Jurkat, Clone E6-1 (cell line): ENCODE measurements at places on chromosomes 5 and 9.

- DNase-seq, result no peak
These were observed at the start of gene RASGRF2 for GRCh38 chr5:80959768-80960442. RASGRF2 (plus strand) TSS chr5:80960363; CDS start chr5:80960739, 376 bp downstream.

GRCh38 chr5:159911349-159911748 is 4.9 kb upstream of the ADRA1B start:
- no peak for DNase-seq

- DNase-seq, result no peak
These were observed 56.7 kb upstream of the CARTPT start for GRCh38 chr5:71662381-71662780.

DNA sequence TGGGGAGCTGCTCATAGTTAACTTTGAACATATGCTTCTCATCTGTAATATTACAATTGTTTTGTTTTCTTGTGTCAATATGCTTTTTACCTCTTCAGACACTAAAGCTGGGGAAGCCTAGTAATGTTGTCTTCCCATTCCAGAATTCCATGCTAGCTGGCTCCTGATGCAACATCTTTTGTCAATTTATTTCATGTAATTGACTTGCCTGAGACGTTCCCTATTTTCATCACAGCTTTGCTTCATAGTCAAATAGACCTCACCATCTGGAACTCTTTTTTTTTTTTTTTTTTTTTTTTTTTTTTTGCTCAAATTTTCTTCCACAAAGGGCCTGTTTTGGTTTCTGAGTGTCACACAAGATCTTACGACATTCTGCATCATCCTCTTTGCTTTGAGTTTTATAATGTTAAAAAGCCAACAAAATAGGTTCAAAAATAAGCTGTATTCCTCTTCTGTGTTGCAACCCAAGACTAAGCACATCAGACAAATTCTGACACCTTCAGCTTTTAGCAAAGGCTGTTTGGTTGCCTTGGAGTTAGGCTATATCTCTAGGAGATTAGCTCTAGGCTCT is 235.2 kb downstream of the NR3C1 start:
- DNase-seq, result no peak

GRCh38 chr5:137462265-137462590 is 36.9 kb downstream of the SPOCK1 start:
- no peak for DNase-seq

DNA sequence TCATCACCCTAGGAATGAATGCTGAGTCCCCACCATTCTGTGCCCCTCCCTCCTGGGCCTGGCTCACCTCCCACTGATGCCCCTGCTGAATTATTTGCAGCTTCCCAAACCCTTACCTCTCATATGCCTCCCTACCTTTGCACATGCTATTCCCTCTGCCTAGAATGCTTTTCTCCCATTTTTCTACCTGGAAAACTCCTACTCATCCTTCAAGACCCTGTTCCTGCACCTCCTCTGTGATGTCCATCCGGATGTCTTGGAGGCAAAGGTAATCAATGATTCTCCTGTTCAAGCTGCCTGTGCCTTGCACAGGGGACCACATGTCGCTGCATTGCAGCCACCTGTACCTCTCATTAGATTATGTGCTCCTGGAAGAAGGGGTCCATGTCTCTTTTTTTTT is 104.8 kb upstream of the LMX1B start:
- DNase-seq, result no peak

DNA sequence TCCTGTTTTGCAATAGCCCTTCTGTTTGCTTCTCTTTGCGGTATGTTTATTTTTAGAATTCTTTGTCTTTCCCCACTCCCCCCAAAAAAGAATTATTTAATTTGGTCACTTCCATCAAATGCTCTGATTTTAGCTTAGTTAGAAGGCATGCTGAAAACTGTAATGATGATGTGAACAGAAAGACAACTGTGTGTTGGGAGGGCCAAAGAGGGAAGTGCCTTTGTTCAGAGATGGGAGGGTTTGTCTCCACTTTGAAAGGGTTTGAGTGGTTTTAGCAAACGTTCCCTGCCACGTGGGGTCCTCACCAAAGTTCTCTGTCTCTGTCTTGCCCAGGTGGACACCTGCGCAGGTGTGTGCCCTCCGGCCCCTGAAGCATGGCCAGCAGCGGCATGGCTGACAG is 41.9 kb downstream of the SYK start:
- no peak for DNase-seq

- DNase-seq, result no peak
These were observed 2.7 kb downstream of the CCL27 start for GRCh38 chr9:34659592-34660253.

GRCh38 chr5:143161885-143162540 is 241.5 kb downstream of the NR3C1 start:
- DNase-seq, result no peak

DNA sequence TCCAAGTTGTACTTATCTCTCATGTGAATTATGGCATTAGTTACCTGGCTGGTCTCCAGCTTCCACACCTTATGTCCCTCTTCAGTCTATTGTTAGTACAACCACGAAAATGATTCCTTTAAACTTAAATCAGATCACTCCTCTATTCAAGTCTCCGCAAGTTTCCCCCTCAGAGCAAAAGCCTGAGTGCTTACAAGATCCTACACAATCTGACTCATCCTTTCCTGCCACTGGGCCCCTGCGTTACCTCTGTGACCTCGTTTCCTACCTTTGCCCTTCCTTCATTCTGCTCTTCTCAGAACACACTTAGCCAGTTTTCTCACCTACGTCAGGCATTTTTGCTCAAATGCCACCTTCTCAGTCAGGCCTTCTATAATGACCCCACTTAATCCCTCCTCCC is 45.1 kb upstream of the GLIS3 start:
- DNase-seq, result no peak

DNA sequence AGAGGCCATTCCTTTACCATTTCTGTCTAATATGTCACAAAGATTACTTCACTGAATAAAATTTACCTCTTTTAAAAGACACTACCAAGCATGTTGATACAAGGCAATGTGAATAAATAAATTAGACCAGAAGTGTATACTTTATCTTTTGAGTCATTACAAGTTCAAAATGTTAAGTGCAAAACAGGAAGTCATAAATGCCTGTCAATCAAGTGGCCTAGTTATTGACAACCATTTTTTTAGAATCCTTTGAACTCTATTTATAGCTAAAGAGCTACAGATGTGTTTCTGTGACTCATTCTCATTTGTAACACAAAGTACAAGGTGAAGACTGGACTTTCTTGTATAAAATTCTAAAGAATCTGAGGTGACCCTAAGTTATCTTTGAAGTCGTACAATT is 602.7 kb upstream of the SEMA6A start:
- DNase-seq, result no peak
